Epithelial cell of prostate (primary cell): ENCODE measurements at places on chromosomes 1 and 21.

DNA sequence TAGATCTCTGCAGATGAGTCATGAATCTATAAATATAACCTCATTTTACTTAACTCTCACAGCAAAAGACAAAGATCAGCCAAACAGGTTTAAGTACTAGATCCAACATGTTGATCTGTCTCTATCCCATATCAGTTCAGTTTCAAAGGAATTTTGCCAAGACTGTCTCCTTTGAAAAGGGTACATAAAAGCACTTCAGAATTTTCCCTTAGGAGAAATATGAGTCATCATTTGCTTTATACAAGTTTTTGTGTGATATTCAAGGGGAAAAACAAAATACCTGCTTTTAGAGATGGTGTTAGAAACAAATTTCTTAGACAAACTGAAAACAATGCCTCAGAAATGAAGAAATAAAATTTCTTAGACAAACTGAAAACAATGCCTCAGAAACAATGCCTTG is 73.5 kb upstream of the LRRC7 start:
- no peak for DNase-seq

- no peak for DNase-seq
Measured at GRCh38 chr1:160338580-160338979, 4.5 kb downstream of the COPA start.

GRCh38 chr1:215594640-215595039 is 27.5 kb downstream of the KCTD3 start:
- DNase-seq, result no peak

DNA sequence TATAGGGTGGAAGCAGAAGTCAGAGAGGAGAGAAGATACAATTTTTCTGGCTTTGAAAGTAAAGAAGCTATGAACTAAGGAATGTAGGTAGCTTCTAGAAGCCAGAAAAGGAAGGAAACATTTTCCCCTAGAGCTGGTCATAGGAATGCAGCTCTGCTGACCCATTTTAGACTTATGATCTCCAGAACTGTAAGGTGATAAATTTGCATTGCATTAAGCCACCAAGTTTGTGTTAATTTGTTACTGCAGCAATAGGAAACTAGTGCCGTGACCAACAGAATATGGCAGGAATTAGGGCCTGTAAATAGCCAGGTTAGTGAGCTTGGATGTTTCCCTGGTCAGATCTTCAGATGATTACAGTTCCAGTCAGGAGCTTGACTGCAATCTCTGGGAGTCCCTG is 244.3 kb upstream of the C1orf105 start:
- DNase-seq, result no peak

DNA sequence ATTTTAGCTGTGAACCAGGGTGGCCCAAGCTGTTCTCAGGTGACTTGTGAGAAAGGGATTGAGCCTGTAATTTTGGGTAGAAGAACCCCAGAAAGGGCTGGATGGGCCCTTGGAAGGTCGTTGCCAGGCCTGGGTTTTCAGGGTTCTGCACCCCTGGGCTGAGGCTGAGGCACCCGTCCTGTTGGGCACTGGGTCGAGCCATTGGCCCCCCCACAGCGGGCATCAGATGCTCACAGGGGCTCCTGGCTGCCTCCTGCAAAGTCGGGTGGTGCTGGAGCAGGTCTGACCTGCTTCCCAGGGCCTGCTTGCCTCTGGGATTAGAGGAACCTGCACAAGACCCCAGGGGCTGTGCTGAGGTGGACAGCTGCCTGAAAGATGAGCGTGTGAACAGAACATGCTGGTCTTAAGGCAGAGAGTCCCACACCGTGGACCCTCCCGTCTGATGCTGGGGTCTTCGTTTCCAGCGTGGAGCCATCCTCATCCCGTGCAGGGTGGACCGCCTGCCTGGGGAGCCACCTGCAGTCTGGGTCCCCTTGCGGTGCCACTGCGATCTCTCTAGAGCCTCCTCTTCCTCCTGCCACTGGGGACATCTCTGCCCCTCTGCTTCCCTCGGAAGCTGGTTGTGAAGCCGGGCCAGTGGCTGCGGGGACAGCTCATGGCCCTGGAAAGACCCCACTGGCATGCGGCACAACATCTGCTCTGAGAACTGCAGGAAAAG is 1.7 kb upstream of the TRPM2 start:
- DNase-seq, result no peak

GRCh38 chr1:86429122-86429725 is 5.3 kb downstream of the CLCA2 start:
- DNase-seq, result no peak

DNA sequence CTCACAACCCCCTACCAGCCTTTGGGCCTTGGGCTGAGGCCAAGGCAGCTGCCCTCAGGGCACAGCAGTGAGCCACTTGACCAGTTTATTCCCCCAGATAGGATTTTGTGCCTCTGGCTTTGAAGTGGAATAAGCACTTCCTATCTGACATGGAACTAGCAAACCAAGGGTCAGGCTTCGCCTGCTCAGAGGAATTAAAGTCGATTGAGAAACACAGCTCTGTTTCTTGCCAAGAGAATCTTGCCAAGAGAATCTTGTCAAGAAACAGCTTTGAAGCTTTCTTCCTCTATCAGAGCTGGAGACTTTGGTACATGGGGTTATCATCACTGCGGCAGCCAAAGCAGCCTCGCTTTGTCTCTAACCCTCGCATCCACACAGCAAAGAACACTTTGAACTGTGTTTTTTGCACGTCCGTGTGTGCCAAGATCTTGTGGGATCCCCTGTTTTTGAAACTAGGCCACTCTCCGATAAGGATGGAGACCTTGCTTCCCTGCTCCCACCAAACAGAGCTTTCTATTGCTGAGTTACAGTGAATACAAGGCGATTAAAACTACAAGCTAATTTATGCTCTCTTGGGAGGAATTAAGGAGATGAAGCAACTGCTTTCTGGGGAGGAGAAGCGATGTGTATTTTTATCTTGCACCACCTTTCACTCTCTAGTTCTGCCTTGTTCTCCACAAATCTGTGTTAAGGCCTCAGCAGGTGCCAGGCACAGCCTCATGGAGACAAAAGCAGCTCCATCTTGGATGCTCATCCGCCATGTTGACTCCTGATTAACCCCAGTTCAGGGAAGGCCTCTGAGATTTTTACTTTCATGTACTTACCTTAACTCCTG is 67.3 kb downstream of the RHOU start:
- DNase-seq, result no peak

GRCh38 chr1:30359539-30360220 is 363.7 kb downstream of the MATN1 start:
- DNase-seq, result no peak
